Activated CD4-positive, alpha-beta memory T cell treated with anti-CD3 and anti-CD28 coated beads, Interleukin-2, amount 10 ng/mL, durations not matched to agents 7 days and 5 days (primary cell): ENCODE measurements at places on chromosomes 7 and 10.
A peak's percentile ranks its signal among the peaks of the same experiment; 100 is the strongest.

GRCh38 chr7:46603780-46604179, 682.7 kb upstream of the IGFBP3 start:
- no peak for DNase-seq

DNA sequence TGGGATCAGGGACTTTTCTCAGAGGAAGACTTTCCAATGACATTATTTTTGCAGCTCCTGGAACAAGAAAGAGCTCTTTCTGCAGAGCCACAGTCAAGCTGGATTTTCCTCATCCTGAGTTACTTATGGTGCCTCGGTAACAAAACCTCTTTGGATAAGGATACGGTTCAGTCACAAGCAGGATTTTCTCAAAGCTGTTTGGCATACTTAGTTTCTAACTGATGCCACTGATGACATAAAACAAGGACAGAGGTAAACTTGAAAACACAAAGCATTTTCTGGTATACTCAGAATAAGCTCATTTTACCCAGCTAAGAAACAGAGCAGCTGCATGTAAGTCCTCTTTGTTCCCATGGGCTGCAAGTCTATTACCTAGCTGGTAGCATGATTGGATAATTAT, 340.9 kb upstream of the MEOX2 start:
- DNase-seq, result no peak

GRCh38 chr7:11343818-11344413, 370.2 kb downstream of the PHF14 start:
- DNase-seq, result no peak

GRCh38 chr7:18408868-18409267, 86.7 kb upstream of the HDAC9 start:
- DNase-seq, result no peak

- no peak for DNase-seq
Measured at GRCh38 chr7:5578495-5578894, 154.9 kb upstream of the TNRC18 start.

DNA sequence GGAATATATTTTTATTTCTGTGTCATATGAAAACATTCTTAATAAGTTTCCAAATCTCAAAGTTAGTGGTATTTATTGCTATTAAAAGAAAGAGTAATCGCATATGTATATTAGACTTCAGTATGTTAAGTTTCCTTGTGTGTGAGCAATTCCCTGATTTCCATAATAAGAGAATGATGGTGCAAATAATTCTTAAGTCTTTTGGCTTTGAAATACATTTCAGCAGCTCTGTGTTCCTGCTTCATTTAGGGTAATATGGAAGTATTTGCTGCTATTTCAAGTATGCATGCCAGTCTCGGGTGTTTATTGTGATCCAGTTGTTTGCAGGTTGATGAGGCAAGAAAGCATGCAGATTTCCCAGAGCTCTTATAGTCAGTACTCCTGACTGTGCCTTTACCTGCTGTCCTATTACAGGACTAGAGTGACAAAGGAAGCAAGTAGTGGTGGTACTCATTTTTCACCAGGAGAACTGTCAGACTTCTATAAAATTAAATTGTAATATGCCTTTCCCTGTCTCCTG, 43.7 kb downstream of the FGFBP3 start:
- DNase-seq, result no peak

DNA sequence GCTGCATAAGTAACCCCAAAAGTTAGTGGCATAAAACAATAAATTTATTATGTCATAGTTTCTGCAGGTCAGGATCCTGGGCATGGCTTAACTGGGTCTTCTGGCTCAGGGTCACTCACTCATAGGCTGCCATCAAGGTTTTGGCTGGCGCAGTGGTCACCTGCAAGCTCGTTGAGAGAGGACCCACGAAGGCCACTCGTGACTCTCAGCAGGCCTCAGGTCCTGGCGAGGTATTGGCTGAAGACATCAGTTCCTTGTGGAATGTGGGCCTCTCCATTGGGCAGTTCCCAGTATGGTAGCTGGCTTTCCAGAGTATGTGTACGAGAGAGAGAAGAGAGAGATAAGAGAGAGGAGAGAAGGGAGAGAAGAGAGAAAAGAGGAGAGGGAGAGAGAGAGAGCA, 138.3 kb upstream of the KLF14 start:
- no peak for DNase-seq

DNA sequence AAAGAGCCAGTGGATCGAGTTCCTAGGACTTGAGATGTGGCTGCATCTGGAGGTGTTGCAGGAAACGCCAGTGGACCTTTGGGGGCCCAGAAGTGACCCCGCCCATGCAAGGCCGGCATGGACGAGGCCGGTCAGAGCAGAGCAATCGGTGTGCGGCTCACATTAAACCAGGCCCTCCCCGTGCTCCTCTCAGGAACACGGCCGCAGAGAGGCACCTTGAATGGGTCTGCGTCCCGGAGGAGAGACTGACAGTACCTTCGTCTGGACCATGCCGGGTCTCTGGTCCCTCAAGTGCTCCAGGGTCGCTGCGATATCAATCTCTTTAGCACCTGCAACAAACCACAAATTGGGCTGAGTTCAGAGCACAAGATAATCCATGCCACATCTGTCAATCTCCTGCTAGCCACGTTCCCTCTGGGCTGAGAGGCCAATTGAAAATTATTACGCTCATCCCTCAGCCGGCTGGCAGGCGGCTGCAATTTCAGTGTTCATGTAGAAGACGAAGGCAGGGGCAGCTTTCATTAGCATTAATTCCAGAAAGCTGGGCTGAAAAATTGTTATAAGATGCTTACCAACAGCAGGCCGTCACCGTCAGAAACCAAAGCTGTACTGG, 212.0 kb downstream of the DNAJB6 start:
- DNase-seq, result no peak

DNA sequence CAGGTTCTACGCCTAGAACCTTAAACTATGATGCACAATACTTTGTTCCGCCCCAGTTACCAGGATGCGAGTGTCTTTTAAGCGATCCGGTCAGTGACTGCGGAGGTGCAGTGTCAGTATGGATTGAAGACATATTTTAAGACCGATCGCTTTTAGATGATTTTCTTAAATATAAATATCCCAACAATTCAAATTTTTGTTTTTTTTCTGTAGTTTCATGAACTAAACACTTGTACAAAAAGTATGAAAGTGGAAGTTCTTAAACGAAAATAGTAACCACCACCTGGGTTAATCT, 835 bp downstream of the COMMD3 start:
- no peak for DNase-seq

GRCh38 chr10:22148961-22149360, 68.9 kb downstream of the EBLN1 start:
- no peak for DNase-seq

DNA sequence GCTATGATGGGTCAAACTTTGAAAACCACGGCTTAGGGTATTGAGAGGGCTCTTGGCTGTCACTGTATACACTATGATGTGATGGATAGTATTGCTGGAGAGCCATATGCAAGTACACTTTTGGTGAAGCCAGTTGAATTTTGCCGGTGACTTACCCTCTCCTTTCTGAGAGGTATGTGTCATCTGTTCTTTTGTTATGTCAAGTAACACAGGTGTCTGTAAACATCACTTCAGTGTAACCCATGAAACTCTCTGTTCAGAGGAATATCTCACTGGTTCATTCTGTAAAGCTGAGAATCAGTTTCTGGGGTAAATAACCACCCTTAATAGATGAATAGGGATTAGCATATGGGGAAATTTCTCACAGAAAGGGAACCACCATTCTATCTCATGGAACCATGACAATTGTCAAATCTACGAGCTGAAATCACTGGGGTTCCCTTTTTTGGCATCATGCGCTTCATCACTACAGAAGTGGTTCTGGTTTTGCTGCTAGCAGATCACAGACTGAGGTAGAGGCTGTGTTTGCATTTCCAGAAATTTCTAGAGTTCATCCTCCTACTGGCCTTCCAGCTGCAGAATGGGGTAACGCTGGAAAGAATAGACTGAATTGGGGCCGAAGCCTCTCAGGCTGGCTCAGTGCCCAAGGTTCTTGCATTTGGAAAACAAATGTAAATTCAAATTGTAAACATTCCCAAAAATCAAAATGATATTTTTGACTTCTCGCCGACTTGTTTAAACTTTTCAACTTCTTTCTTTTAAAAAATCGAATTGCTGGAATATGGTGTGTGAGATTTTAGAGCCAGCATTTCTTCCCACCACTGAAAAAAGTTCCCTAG, 83.3 kb upstream of the CREB5 start:
- DNase-seq, result no peak

- DNase-seq, result peak; percentile 42
Measured at GRCh38 chr10:27223964-27224363, 16.6 kb downstream of the ACBD5 start.

DNA sequence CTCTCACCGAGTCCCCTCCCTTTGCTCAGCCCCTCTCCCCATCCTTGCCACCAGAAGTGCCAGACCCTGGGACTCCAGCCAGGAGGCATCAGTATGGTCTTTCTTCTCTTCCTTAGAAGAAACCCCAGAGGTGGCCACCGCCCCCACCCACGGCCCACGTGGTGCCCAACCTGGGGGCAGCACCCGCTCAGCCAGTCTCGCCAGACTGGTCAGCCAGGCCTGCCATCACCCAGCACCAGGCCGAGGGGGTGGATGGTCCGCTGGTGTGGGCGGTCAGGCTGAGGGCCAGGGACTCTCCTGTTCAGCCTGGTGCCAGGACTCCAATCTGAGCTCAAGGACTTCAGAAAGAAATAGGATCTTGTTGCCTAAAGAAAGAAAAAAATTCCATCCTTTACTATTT, 5.8 kb upstream of the CLDN4 start:
- DNase-seq, result no peak

- DNase-seq, result peak; percentile 20
Measured at GRCh38 chr10:93701866-93702209, 554 bp downstream of the FRA10AC1 start.

GRCh38 chr10:118990326-118990725, 39.2 kb upstream of the NANOS1 start:
- DNase-seq, result no peak

- no peak for DNase-seq
Measured at GRCh38 chr7:36338256-36338655, 51.4 kb upstream of the ANLN start.

DNA sequence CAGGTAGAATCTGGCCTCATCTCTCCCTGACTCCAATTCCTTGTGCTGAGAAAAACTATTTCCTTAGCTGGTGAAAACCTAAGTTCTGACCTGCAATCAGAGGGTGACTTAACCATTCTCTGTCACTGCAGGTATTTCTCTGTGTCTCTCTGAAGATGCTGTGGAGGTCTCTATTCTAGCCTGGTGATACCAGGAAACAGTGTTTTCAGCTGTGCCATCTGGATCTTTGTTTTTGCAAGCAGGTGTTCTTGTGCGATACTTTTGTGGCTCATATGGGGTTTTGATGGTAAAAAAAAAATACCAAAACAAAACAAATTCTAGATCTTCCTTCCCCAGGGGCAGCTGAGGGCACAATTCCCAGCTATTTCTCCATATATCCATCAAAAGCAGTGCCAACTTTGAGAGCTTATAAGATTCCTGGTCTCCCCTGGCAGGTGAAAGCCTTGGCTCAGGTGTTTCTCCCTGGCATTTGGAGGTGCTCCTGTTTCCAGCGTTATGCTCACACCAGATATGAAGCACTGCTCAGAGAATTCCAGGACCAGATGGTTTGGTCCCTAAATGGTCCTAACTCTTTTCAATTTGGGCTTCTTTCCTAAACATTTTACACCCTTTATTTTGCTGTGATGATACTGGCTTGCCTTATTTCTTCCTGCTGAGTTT, 9.9 kb upstream of the NPVF start:
- no peak for DNase-seq

GRCh38 chr7:93374345-93374940, 142.3 kb downstream of the VPS50 start:
- no peak for DNase-seq

GRCh38 chr7:47358944-47359588, 222.8 kb downstream of the TNS3 start:
- DNase-seq, result no peak

DNA sequence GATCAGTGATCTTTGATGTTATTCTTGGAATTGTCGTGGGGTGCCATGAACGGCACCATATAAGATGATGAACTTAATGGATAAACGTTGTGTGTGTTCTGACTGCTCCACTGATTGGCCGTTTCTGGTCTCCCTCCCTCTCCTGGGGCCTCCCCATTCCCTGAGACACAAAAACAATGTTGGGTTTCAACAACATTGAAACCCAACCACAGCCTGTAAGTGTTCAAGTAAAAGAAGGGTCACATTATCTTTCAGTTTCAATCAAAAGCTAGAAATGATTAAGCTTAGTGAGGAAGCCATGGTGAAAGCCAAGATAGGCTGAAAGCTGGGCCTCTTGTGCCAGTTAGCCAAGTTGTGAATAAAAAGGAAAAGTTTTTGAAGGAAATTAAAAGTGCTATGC, 19.5 kb downstream of the EN2 start:
- DNase-seq, result no peak

DNA sequence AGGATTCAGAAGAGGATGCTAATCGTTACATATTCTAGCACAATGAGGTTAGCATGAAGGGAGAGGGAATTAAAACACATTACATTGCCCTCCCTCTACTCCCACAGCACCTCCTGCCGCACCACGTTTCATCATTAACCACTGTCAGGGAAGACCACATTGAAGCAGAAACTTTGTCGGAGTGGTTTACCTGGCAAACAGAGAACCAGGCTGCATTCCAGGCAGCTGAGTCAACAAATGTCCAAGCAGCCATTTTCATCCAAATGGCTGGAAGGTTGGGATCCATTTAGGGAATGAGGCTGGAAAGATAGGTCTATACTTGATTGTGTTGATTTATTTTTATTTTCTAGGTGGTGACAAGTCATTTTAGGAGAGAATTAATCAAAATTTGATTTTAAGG, 273.6 kb downstream of the DYNC1I1 start:
- no peak for DNase-seq

GRCh38 chr10:98391578-98391991, 23.4 kb downstream of the PYROXD2 start:
- DNase-seq, result peak; percentile 59
